ENCODE measurements at places on chromosomes 16 and 17.

DNA sequence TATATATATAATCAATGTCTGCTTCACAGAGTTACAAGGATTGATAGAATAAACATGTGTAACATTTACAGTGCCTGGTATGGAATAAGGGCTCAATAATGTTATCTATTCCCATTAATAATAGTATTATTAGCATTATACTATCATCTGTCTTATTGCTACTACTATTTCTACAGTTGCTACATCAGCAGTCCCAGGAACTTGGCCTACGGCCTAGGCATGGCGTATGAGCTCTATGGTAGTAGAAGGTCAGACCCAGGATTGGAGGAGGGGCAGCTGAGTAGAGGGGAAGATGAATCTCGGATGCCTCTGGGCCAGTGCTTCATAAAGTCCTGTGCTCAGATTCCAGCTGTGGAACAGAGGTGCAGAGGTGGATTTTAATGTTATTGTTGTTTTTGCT, 146.3 kb upstream of the TBX2 start:
- no peak for DNase-seq

DNA sequence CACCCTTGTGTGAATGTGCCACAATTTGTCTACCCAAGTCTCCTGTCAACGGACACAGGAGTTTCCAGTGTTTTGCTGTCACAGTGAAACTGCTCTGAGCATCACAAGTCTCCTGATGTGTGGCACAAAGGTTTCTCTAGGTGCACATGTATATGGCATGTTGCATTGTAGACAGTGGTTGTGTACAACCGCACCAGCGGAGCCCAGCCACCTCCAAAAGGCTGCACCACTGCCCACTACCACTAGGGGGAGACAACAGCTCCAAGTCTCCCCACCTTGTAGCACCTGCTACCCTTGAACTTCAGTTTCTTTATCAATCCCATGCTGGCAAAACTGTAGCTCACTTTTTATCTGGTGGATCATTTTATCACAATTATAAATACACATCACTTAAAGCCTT, 95.5 kb upstream of the ZNF469 start:
- DNase-seq, result no peak

DNA sequence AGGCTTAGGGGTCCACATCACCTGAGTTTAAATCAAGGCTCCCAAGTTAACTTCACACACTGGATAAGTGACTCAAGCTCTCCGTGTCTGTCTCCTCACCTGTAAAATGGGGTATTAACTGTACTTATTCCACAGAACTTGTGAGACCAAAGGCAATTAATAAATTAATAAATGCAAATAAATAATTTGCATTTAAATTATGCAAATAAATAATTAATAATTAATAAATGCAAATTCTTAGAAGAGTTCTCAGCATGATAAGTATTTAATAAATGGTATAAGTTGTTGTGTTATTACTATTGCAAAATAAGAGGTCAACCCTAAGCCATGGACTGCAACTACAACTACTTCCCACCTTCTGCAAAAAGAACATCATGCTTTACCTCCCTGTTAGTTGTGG, 13.7 kb upstream of the CXCL16 start:
- DNase-seq, result no peak

DNA sequence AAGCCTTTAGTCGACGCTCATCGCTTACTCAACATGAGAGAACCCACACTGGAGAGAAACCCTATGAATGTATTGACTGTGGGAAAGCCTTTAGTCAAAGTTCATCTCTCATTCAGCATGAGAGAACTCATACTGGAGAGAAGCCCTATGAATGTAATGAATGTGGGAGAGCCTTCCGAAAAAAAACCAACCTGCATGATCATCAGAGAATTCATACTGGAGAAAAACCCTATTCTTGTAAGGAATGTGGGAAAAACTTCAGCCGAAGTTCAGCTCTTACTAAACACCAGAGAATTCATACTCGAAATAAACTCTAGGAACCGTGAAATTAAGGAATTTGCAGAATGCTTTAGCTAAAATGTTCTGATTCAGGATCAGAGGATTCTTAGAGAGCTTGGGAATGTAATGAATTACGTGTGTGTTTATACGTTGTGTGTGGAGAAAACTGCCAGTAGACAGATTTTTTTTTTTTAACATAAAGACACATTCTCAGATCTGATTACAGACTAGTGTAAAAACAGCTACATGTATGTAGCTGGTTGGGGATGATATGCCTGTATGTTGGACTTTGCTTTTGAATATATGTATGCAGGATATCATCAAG, 25.4 kb downstream of the ZFP90 start:
- DNase-seq, result peak; percentile 18

- DNase-seq, result peak; percentile 55
Measured at GRCh38 chr17:56171186-56171959, 18.1 kb downstream of the ANKFN1 start.

DNA sequence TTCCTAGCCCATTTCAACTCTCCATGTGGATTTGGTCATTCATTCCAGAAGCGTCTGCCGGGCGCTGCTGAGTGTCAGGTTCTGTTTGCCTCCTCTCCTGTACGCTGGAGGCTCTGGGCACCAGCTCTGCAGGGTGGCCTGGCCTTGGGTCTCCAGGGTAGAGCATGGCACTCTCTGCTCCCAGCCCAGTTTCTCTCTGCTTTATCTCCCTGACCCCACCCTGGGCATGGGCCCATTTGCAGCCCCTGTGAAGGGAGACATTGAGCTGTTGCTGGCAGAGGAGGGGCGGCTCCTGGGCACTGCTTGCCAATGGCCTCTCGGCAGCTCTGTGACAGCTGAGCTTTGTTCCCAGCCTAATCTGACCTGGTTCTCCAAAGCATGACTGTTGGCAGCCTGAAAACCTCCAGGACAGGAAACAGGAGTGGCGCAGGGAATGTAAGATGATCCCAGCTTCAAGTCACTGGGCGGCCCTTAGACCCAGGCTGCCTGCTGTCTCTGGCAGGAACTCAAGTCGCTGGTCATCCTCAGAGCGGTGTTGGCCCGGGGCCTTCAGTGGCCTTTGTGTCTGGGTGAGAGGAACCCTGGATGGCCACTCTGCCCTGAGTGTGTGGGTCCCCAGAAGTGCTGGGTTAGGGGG, 146.8 kb downstream of the SEC14L1 start:
- peak; percentile 97 for DNase-seq

DNA sequence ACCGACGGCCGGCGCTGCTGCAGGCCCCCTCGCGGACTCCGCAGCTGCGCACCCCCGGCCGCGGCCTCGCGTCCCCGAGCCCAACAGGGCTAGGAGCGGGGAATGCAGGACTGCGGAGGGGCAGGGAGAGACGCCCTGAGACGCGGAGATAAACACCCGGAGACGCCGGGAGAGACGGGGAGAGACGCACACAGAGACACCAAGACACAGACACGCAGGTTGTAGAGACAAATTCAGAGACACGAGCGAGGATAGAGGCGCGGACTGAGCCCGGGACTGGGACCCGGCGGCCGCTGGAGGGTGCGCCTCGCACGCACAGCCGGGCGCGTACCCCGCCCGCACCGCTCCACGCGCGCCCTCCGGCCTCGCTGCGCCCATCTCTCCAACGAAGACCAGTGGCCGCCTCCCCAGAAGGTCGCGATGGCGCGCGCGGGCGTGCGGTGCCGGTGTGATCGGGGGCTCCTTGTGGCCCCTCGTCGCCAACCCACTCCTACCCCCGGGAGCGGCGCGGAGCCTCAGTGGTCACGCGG, 902 bp downstream of the STAC2 start:
- no peak for DNase-seq

GRCh38 chr16:16992975-16993765, 477.6 kb downstream of the XYLT1 start:
- no peak for DNase-seq

DNA sequence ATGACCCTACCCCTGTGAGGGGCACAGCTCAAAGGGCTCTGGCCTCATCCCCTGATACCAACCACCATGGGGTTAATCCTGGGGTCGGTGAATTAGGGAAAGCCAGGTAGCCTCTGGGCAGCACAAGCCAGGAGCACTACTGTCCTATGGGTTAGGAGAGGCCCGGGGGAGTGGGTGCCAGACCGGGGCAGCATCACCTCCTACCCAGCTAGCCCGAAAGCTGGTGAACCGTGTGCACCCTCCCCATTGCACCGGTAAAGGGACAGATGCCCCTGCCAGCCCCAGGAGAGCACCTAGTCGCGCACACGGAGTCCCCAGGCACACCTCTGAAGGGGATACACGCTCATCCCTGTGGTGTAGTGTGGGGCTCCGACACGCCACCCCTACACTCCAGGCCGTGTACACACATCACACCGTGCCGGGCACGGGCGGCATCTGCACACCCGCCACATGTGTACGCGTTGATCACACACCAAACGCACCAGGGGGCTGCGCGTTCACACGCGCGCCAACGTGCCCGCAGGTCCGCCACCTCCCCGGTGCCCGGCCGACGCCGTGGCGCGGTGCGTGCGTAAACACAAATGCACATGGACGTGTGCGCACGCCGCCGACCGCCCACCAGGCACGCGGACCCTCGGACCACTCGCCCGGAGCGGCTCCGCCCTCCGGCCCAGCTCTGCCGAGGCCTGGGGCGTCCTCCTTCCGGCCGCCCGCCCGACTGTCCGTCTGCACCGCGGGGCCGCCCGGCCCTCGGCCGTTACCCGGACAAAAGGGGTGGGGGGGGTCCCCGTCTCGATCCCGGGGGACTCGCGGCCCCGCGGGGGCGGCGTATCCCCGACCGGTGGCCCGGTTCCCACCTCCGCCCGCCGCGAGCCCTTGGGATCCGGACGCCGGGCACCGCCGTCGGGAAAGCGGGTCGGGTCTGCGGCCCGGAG, 785 bp downstream of the UBALD1 start:
- peak; percentile 53 for DNase-seq

DNA sequence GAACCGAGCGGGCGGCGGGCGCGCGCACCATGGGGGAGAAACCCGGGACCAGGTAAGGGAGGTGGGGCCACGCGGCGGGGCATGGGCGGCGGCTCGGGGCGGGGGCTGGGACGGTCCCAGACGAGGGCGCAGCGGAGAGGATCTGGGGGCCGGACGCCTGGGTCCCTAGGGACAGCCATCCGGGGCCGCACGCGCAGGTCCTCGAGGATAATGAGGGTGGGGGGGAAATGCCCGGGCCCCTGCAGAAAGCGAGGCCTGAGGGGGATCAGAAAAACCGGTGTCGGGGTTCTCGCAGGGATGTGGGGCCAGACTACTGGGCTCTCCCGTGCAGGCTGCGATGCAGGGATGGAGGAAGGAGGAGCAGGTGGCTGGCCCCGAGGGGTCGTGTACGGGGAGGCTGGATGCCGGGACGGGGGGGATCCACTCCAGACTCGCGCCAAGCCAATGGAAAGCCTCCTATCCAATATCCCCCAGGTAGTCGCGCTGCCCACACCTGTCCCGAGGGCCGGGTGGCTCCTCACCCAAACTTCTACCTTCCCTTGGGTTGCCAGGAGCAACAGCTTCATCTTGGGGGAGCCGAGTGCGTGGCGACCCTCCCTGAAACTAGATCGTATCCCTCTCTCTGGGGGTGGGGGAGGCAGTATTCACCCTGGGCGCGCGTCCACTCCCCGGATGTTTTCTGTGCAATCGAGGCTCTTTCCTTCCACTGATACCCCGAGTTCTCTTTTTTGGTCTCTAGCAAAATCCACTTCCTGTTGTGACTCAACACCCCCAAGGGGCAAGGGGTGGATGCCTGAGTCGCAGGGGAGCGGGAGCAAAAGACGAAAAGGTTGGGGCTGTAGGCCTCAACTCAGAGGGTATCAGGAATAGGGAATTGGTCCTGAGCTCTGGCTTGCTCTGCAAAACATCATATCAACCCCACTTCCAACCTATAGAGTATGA, 532 bp downstream of the ARRB2 start:
- DNase-seq, result no peak

DNA sequence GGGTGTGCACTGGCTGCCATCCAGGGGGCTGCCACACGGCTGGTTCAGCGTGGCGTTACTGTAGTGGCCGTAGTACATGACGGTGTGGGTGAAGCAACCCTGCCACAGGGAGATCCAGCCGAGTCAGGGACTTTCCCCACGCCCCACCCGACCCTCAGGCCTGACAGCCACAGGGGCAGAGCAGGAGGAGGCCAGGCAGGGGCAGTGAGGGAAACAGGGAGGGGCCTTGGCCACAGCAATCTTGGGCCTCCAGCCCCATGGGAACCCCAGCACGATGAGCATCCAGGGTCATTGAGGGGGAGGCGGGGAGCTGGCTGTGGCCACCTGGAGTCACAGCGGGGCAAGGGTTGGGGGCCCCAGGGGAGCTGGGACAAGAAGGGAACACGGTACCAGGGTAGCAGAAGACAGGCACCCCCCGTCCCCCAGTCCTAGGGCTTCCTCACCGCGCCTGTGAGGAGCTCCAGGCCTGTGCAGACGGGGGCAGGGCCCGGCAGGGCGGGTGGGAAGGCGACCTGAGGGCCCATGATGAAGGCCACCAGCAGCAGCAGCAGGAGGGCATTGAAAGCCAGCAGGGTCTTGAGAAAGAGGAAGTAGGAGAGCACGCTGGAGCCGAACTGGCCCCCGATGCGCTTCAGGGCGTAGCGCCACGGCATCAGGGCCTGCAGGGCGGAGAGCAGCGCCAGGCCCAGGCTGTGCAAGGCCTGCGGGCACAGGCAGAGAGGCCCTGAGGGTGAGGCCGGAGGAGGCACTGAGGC, 4.3 kb downstream of the TMC6 start:
- no peak for DNase-seq

DNA sequence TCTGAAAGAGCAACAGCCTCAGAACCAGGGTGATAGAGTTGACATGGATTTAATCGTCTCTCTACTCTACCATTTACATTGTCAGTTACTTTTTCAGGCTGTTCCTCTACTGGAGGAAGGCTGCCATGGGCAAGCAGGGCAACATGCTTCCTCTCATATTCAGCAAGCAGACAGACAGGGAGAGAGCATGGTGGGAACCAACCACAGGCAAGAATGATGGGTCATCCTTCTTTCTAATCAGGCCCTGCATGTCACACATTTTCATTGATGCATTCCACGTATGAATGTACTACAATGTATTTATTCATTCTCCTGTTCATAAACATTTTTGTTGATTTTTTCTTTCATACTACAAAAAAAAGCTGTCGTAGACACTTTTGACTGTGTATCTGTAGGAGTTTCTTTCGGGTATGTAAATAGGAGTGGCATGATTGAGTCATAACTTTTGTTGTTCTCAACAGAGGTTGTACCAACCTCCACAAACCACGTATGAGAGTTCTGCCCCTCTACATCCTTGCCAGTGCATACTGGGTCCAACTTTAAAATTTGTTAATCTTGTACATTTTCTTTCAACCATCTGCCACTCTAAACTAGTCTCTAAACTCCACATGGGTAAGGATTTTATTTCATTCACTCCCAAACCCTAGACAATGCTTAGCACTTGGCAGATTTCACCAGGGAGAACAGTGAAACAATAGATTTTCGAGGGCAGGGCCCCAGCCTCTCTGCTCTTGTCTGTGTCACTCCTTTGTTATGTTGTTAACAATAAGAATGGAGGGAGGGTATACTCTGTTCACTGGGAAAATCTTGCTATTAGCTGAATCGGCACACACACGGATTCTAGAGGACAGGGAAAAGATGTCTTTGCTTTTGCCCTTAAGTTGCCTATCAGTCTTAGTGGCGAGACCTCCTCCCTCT, 58.7 kb downstream of the CMC2 start:
- no peak for DNase-seq
